ENCODE measurements at places on chromosomes 16 and 17. TPM values are rescaled to one million over a fixed set of nuclear protein-coding genes. Genes with fewer than 3 reads are reported as not detected.

- H3K4me1 ChIP-seq, result peaks cover 15% of the 10 kb centered on the region
- H3K27ac ChIP-seq, result no peak overlapping the region
- no peak overlapping the region for H3K4me3 ChIP-seq
Observed at GRCh38 chr17:1557355-1558095, 5.1 kb downstream of the PITPNA start.

DNA sequence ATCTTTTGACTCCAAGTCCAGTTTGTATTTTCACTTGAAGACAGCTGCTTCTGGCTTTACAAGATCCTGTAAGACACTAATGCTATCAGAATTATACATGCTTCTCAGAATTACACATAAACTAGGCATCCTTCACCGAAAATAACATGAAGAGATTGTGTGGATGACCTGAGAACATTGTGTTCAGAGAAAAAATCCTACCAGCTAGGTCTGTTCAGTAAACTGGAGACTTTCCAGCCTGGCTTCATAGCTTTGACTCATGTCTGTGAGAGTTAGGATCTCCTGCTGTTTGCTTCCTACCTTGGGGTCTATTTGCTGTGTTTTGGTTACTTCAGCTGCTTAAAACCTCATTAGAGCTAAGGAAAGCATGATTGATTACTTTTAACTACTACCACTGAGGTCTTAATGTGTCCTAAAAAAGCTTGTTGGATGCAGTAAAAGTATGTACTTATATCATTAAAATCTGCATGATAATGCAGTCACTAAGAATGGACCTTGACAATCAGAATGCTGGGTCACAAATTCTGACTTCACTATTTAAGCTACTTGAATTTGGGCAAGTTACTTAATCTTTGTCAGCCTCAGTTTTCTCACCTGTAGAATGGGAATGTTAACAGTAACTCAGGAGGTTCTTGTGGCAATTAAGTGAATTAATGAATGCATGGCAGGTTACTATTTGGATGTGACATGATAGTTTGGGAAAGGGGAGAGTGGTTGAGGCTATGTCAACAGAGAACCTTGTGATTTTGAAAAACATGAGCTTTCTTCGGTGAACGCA is 8.0 kb upstream of the MYH13 start:
- no peaks in the 10 kb centered on the region for H3K4me1 ChIP-seq
- no peaks in the 10 kb centered on the region for H3K27me3 ChIP-seq
- no peaks in the 10 kb centered on the region for H3K36me3 ChIP-seq

Gene WNT9B
- total RNA-seq, result 0.15 TPM

Gene ODAD4
- 12.5 TPM for total RNA-seq

Gene ARL5C
- total RNA-seq, result not detected

DNA sequence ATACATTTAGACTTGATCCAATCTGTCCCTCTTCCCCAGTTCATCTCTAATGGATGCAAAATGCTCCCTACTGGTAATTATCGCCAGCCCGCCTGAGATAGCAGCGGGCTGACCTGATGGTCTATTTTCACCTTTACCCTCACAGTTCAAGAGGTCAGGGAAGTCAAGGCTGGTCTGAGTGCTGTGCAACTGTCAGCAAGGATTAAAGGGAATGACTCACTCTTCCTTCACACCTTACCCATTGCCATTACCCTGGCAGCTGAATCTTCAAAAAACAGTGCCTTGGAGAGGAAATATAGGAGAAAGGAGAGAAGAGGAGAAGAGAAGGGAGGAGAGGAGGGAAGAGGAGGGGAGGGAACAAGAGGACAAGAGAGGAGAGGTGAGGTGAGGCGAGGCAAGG is 36.3 kb downstream of the GRB7 start:
- H3K27ac ChIP-seq, result no peak overlapping the region
- H3K4me1 ChIP-seq, result no peaks in the 10 kb centered on the region
- peaks cover 3% of the 10 kb centered on the region for H3K27me3 ChIP-seq
- H3K36me3 ChIP-seq, result no peaks in the 10 kb centered on the region
- H3K4me3 ChIP-seq, result no peak overlapping the region

DNA sequence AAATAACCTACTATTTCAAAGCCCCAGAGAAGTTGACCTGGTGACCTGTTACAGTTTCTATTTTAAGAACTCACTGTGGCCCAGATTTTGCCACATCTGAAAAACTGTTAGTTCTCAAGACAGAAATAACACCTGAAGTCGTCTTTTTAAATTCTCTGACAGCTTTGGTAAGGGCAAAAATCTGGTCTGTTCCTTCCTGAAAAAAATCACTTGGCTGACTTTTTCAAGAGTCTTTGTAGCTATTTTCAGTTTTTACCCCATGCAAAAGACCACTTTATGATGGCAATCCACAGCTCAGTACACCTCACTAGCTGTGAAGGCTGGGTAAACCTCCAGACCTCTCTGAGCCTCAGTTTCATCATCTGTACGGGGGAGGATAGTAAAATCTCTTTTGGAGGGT is 60.7 kb upstream of the SREBF1 start:
- H3K4me1 ChIP-seq, result peaks cover 17% of the 10 kb centered on the region
- H3K4me3 ChIP-seq, result no peak overlapping the region
- peaks cover 18% of the 10 kb centered on the region for H3K36me3 ChIP-seq
- no peak for DNase-seq
- no peak overlapping the region for H3K27ac ChIP-seq

- no peak for DNase-seq
- no peaks in the 10 kb centered on the region for H3K4me1 ChIP-seq
- no peaks in the 10 kb centered on the region for H3K27me3 ChIP-seq
- no peak overlapping the region for H3K4me3 ChIP-seq
- H3K36me3 ChIP-seq, result no peaks in the 10 kb centered on the region
- H3K27ac ChIP-seq, result no peak overlapping the region
Observed at GRCh38 chr17:78873519-78874340, 29.3 kb downstream of the CEP295NL start.

GRCh38 chr17:17876959-17877528 is 40.3 kb upstream of the SREBF1 start:
- H3K4me3 ChIP-seq, result no peak overlapping the region
- H3K36me3 ChIP-seq, result peaks cover 17% of the 10 kb centered on the region
- DNase-seq, result no peak
- H3K4me1 ChIP-seq, result peaks cover 32% of the 10 kb centered on the region

GRCh38 chr16:85091522-85091910 is 20.8 kb downstream of the CIBAR2 start:
- peaks cover 32% of the 10 kb centered on the region for H3K4me1 ChIP-seq
- no peak overlapping the region for H3K4me3 ChIP-seq

Gene FGF11
- 3.5 TPM for total RNA-seq

Gene PCGF2
- 29.2 TPM for total RNA-seq

Gene HS3ST4
- total RNA-seq, result 0.15 TPM

GRCh38 chr16:14125000-14125681 is 54.0 kb downstream of the MRTFB start:
- DNase-seq, result no peak
- H3K4me3 ChIP-seq, result no peak overlapping the region
- no peaks in the 10 kb centered on the region for H3K36me3 ChIP-seq
- no peaks in the 10 kb centered on the region for H3K27me3 ChIP-seq
- no peak overlapping the region for H3K27ac ChIP-seq

- H3K4me3 ChIP-seq, result no peak overlapping the region
- H3K27me3 ChIP-seq, result no peaks in the 10 kb centered on the region
- H3K36me3 ChIP-seq, result peaks cover 10% of the 10 kb centered on the region
- peak overlapping the region; percentile 72 for H3K27ac ChIP-seq
- H3K4me1 ChIP-seq, result peaks cover 18% of the 10 kb centered on the region
- DNase-seq, result no peak
Observed at GRCh38 chr17:77404812-77405581, 264.2 kb downstream of the SEC14L1 start.

GRCh38 chr16:69812688-69813014 is 50.5 kb downstream of the WWP2 start:
- H3K36me3 ChIP-seq, result no peaks in the 10 kb centered on the region
- H3K4me3 ChIP-seq, result no peak overlapping the region
- H3K4me1 ChIP-seq, result no peaks in the 10 kb centered on the region
- DNase-seq, result no peak
- no peak overlapping the region for H3K27ac ChIP-seq
- H3K27me3 ChIP-seq, result no peaks in the 10 kb centered on the region

GRCh38 chr16:61148930-61149329 is 887.3 kb downstream of the CDH8 start:
- DNase-seq, result no peak
- H3K36me3 ChIP-seq, result no peaks in the 10 kb centered on the region

Gene C17orf107
- 2.8 TPM for total RNA-seq

GRCh38 chr16:46873201-46873600 is 11.0 kb upstream of the GPT2 start:
- no peaks in the 10 kb centered on the region for H3K4me1 ChIP-seq
- no peaks in the 10 kb centered on the region for H3K36me3 ChIP-seq
- H3K27ac ChIP-seq, result no peak overlapping the region

GRCh38 chr17:74325376-74325742 is 667 bp upstream of the KIF19 start:
- peaks cover 14% of the 10 kb centered on the region for H3K4me1 ChIP-seq
- no peaks in the 10 kb centered on the region for H3K36me3 ChIP-seq

- no peak for DNase-seq
- H3K36me3 ChIP-seq, result no peaks in the 10 kb centered on the region
- no peaks in the 10 kb centered on the region for H3K27me3 ChIP-seq
- no peak overlapping the region for H3K27ac ChIP-seq
- H3K4me3 ChIP-seq, result no peak overlapping the region
- peaks cover 15% of the 10 kb centered on the region for H3K4me1 ChIP-seq
Observed at GRCh38 chr16:82630219-82630618, 3.5 kb downstream of the CDH13 start.

Gene SOST
- total RNA-seq, result not detected

DNA sequence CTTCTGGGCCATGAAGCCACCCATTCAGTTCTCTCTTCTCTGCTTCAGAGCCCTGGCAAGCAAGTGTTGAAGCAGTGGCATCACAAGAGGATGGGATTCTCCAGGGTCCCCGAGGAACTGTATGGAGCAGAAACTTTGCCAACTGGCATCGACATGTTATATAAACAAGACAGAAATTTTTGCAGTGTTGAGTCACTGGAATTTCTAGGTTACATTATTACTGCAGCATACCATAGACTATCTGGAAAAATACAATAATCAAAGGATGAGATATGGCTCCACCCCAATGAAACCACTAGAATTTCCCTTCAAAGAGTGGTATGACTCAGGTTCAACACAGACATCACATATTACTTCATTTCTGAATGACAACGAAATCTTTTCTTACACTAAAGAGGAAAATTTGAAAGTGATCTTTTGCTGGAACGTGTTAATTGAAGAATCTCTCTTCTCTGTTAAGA is 343.0 kb upstream of the DYNLRB2 start:
- peaks cover 4% of the 10 kb centered on the region for H3K4me1 ChIP-seq
- no peak overlapping the region for H3K27ac ChIP-seq
- H3K36me3 ChIP-seq, result no peaks in the 10 kb centered on the region
- peak; percentile 84 for DNase-seq

DNA sequence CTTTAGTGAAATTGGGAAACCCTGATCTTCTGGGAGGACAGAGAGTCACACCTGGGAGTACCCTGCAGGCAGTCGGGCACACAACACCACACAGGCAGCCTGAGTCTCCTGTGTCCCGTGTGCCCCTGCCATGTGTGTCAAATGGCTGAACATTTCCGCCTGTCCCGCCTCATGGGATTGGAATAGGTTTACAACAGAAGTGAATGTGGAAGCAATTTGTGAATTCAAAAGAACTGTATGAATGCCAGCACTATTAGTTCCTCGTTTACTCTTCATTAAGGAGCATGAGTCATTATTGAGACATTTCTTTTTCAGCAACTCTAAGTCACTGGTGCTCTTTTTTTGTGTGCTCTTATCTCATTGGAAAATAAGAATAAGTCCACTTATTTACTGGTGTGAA is 226.5 kb downstream of the PMP22 start:
- DNase-seq, result peak; percentile 81
- no peaks in the 10 kb centered on the region for H3K36me3 ChIP-seq
- H3K4me1 ChIP-seq, result peaks cover 3% of the 10 kb centered on the region
- H3K4me3 ChIP-seq, result no peak overlapping the region

GRCh38 chr16:84881702-84882521 is 62.1 kb downstream of the CRISPLD2 start:
- DNase-seq, result no peak
- H3K4me1 ChIP-seq, result peaks cover 3% of the 10 kb centered on the region
- no peaks in the 10 kb centered on the region for H3K36me3 ChIP-seq
- H3K27ac ChIP-seq, result no peak overlapping the region

- no peak overlapping the region for H3K4me3 ChIP-seq
- no peaks in the 10 kb centered on the region for H3K36me3 ChIP-seq
- peaks cover 9% of the 10 kb centered on the region for H3K4me1 ChIP-seq
- no peak overlapping the region for H3K27ac ChIP-seq
- DNase-seq, result peak; percentile 12
Observed at GRCh38 chr17:61420745-61421398, 21.2 kb downstream of the TBX2 start.

Gene LDAF1
- total RNA-seq, result 45.6 TPM

Measured in lung (tissue), 17 donors.